Renal pelvis (tissue), 12 donors: ENCODE measurements at places on chromosomes 1 and 21.

- DNase-seq: peak; percentile 72
Measured at GRCh38 chr1:112369392-112370285, 26.4 kb upstream of the CTTNBP2NL start.

GRCh38 chr1:212035835-212036605, 472 bp downstream of the DTL start:
- DNase-seq: peak; percentile 4

DNA sequence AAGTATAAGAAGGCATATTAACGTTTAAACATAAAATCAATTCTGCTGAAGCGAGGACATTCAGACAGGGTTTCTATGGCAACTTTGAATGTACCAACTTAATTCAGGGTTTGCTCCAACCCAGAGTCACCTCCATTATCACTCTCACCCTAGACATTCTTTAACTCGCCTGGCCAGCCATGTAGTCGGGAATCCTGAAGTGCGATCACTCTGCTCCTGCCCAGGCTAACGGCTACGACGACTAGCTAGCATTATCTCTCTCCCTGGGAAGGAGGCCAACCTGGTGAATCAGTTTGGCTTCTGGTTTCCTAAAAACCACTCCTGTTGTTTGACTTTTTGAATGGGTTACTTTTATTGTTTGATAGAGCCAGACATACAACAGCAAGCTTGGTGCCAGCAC, 38.9 kb upstream of the ZBTB18 start:
- DNase-seq: peak; percentile 2

DNA sequence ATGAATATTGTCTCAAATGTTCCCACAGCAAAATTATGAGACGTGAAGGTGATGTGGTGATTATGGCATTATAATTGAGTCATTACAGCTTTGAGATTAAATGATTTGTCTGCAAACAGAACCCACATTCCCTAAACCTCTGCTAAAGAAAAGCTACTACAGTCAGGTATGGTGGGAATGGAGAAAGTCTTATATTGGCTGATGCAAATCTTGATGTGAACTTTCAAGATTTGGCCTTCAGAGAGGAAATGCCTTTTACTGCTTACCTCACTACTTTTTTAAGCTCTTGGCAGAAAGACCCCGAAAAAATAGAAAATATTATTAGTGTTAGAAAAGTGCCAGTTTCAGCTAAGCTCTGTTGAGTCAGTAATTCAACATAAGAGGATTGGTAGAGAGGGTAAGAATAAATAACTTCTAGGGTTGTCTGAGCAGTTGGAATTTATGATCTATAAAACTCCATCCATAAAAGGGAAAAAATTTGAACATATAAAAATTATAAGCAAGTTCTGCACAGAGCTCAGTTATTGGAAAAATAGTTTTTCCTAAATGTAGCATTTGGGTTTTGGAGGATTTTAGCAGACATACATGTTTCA, 47.8 kb upstream of the RGS5 start:
- no peak for DNase-seq
